ENCODE measurements at places on chromosomes 2 and 18.

DNA sequence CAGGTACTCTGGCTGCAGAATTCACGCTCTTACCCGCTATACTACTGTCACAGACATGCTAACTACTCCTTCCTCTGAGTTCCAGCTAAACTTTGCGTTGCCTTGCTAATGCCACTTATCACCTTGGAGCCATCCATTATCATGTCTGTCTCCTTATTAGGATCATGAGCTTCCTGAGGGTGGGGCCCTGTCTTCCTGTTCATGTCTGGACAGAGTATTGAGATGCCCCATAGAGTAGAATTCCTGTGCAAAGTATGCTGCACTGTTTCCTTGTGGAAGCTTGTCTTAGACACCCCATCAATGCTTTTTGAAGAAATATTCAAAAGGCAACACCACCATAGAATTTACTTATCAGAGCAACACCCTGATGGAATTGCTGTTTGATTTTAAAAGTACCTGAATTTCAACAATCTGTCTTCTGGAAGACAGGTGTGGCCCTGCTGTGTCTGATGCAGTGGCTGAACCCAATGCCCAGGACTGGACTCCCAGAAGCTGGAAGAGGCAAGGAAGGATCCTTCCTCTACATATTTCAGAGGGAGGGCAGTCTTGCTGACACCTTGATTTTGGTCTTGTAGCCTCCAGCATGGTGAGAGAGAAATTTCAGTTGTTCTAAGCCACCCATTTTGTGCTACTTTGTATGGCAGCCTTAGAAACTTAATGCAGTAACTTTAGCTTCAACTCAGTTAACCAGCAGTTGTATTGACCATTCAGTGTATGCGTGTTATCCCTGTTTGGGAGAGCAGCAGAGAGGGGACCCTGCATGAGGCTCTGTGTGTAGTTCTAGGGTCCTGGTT is 5.6 kb downstream of the LAMA3 start:
- DNase-seq = no peak

- no peak for DNase-seq
These were observed 130.1 kb downstream of the MAP2 start for GRCh38 chr2:209553913-209554312.

DNA sequence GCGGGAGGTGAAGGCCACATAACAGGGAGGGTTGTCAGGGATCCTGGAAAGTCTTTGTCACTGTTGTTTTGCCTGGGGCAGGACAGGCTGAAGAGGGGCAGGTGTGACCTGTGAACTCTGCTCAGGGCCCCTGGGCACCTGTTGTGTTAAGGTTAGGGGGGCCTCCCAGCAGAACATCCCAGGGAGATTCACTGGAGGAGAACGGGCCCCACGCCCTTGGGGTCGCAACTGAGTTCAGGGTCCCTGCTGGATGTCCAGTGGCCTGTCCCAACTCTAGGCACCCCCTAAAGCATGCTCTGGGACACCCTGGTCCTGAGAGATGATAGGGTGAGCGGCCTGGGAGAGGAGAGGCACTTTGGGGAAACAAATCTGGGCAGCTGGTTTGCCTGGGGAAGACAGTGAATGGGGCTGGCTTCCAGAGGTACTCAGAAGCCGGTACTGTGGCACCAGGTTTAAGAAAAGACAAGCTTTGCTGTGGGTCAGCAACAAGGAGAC is 22.9 kb downstream of the GPR35 start:
- DNase-seq = no peak

GRCh38 chr2:75798569-75798968 is 87.9 kb upstream of the GCFC2 start:
- DNase-seq = no peak

DNA sequence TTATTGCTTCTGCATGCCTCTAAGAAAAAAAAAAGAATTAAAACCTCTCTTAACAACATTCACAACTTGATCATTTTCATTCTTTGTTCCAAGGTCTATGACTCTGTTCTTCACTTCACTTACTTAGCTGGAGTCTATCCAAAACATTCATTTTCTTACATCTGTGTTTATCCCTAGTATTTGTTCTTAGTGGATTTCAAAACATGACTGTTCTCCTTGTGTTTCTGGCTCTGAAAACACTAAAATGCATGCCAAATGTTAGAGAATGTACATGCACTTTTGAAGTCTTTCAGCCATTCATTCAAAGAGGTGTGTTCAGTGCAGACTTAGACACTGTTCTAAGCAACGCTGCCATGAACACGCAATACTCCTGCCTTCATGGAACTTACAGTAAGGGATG is 138.8 kb downstream of the CNTNAP5 start:
- no peak for DNase-seq
